Pancreas (tissue), 10 donors: ENCODE measurements at places on chromosomes 16 and 17. TPM values are rescaled to one million over a fixed set of nuclear protein-coding genes. Genes with fewer than 3 reads are reported as not detected.

KLHL10 gene
- total RNA-seq = not detected

KRT28 gene
- total RNA-seq = not detected

NLRC3 gene
- 0.55 TPM for total RNA-seq

SLC47A1 gene
- 0.12 TPM for total RNA-seq

ABCA6 gene
- total RNA-seq = 4.1 TPM

KRTAP1-5 gene
- not detected for total RNA-seq

COX6A2 gene
- not detected for total RNA-seq

TEKT5 gene
- 1.1 TPM for total RNA-seq
